IMR-90 (cell line): ENCODE measurements at places on chromosomes 1 and 21. TPM values are rescaled to one million over a fixed set of nuclear protein-coding genes. Genes with fewer than 3 reads are reported as not detected.

Gene C2CD2
- 10.6 and 15.6 TPM in 2 replicates for polyA plus RNA-seq

Gene ARPC5
- 91.0 and 132 TPM in 2 replicates for polyA plus RNA-seq

Gene CRYZL1
- polyA plus RNA-seq, result 23.7 and 28.5 TPM in 2 replicates

Gene RAB7B
- 14.6 and 14.7 TPM in 2 replicates for polyA plus RNA-seq

Gene PRR9
- not detected in 2 replicates for polyA plus RNA-seq

Gene PRAMEF25
- not detected in 2 replicates for polyA plus RNA-seq

Gene SYF2
- 16.8 and 19.5 TPM in 2 replicates for polyA plus RNA-seq

Gene MX1
- polyA plus RNA-seq, result 0.56 and 1.0 TPM in 2 replicates

Gene TARBP1
- polyA plus RNA-seq, result 16.0 and 17.7 TPM in 2 replicates

Gene GIPC2
- polyA plus RNA-seq, result 0.06 and 0.07 TPM in 2 replicates

Gene VPS26C
- 27.0 and 30.0 TPM in 2 replicates for polyA plus RNA-seq

DNA sequence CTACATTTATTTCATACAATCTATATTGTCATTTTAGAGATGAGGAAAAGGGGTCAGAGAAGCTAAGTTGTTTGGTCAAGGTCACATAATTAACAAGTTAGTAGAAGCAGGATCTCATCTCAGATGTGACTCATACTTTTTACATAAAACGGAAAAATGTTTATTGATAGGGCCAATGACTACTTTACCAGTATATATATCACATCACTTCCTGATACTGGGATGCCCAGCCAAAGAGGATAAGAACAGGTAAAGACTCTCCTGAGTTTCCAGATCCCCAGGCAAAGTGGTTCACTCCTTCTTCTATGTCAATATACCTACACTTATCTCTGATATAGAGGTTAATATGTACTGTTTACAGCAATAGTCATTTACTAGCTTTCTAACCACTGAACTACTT lies 21.0 kb downstream of the YIPF1 start:
- DNase-seq, result peak; percentile 31
- no peak overlapping the region for H3K27ac ChIP-seq
- peaks cover 17% of the 10 kb centered on the region for H3K36me3 ChIP-seq

GRCh38 chr1:230113593-230114236 lies 46.7 kb downstream of the GALNT2 start:
- peak; percentile 99 for DNase-seq
- H3K4me1 ChIP-seq, result peaks cover 25% of the 10 kb centered on the region
- H3K36me3 ChIP-seq, result peaks cover 1% of the 10 kb centered on the region; the same call in 1 of the 2 replicates
- peak overlapping the region; percentile 34 for H3K4me3 ChIP-seq
- no peaks in the 10 kb centered on the region for H3K27me3 ChIP-seq
- H3K27ac ChIP-seq, result peak overlapping the region; percentile 75

DNA sequence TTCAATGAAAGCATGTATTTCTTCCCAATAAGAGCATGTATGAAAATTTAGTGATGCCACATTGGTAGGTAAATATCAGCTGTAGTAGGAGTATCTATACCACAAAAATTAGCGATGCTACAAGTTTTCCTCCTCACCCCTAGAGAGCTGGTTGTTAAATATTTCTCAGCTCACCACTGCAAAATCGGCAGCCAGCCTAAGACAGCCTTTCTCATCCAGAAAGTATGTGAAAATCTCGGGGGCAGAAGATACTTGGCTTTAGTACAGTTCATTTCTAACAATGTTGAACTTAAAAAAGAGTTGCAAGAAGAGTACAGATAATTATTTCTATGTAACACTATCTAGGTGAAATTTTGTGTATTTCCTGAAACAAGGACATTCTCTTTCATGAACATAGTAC lies 235.4 kb downstream of the TPR start:
- H3K4me3 ChIP-seq, result no peak overlapping the region
- H3K4me1 ChIP-seq, result no peaks in the 10 kb centered on the region
- no peaks in the 10 kb centered on the region for H3K36me3 ChIP-seq

- no peaks in the 10 kb centered on the region for H3K36me3 ChIP-seq
- DNase-seq, result no peak
- H3K27ac ChIP-seq, result no peak overlapping the region
- no peaks in the 10 kb centered on the region for H3K4me1 ChIP-seq
These were observed 78.9 kb upstream of the DMRTA2 start for GRCh38 chr1:50502147-50502546.

- H3K4me1 ChIP-seq, result no peaks in the 10 kb centered on the region
- no peak overlapping the region for H3K4me3 ChIP-seq
- H3K27me3 ChIP-seq, result no peaks in the 10 kb centered on the region
These were observed 243.1 kb downstream of the CACNA1E start for GRCh38 chr1:181726320-181727012.

- no peaks in the 10 kb centered on the region for H3K4me1 ChIP-seq
- DNase-seq, result peak; percentile 66
- H3K4me3 ChIP-seq, result no peak overlapping the region
- H3K36me3 ChIP-seq, result peaks cover 1% of the 10 kb centered on the region; the same call in 1 of the 2 replicates
These were observed 27.6 kb downstream of the COQ8A start for GRCh38 chr1:226967665-226968064.

GRCh38 chr1:200334661-200335256 lies 75.1 kb downstream of the ZNF281 start:
- H3K27me3 ChIP-seq, result no peaks in the 10 kb centered on the region
- H3K4me3 ChIP-seq, result no peak overlapping the region
- peaks cover 18% of the 10 kb centered on the region for H3K4me1 ChIP-seq
- no peak overlapping the region for H3K27ac ChIP-seq
- DNase-seq, result no peak
- H3K36me3 ChIP-seq, result no peaks in the 10 kb centered on the region

- H3K27me3 ChIP-seq, result no peaks in the 10 kb centered on the region
- no peaks in the 10 kb centered on the region for H3K36me3 ChIP-seq
- H3K4me3 ChIP-seq, result no peak overlapping the region
- no peak overlapping the region for H3K27ac ChIP-seq
- peak; percentile 21 for DNase-seq
These were observed 599.4 kb downstream of the LTN1 start for GRCh38 chr21:28393279-28393678.

DNA sequence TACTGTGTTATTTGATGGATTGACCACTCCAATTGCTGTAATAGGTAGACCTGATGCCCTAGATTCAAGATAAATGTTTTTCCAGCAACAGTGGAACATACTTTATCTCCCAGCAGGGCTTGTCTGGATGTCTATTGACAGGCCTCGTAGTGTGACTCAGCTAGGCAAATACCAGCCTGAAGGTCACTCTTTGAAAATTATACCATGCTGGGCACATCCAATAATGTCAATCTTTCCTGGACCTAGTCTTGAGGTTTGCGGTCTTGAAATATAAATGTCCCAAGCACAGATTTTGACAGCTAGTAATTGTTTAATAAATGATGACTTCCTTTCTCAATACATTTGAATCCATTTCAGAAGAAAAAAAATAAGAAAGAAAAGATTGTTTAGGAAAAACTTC lies 1138.0 kb upstream of the TMPRSS15 start:
- no peaks in the 10 kb centered on the region for H3K36me3 ChIP-seq
- DNase-seq, result no peak
- no peaks in the 10 kb centered on the region for H3K27me3 ChIP-seq
- no peaks in the 10 kb centered on the region for H3K4me1 ChIP-seq
- no peak overlapping the region for H3K4me3 ChIP-seq

- H3K27me3 ChIP-seq, result peaks cover 25% of the 10 kb centered on the region
- no peaks in the 10 kb centered on the region for H3K4me1 ChIP-seq
- peak; percentile 13 for DNase-seq
- H3K27ac ChIP-seq, result no peak overlapping the region
These were observed 107.3 kb upstream of the RUNX3 start for GRCh38 chr1:25037174-25038074.

DNA sequence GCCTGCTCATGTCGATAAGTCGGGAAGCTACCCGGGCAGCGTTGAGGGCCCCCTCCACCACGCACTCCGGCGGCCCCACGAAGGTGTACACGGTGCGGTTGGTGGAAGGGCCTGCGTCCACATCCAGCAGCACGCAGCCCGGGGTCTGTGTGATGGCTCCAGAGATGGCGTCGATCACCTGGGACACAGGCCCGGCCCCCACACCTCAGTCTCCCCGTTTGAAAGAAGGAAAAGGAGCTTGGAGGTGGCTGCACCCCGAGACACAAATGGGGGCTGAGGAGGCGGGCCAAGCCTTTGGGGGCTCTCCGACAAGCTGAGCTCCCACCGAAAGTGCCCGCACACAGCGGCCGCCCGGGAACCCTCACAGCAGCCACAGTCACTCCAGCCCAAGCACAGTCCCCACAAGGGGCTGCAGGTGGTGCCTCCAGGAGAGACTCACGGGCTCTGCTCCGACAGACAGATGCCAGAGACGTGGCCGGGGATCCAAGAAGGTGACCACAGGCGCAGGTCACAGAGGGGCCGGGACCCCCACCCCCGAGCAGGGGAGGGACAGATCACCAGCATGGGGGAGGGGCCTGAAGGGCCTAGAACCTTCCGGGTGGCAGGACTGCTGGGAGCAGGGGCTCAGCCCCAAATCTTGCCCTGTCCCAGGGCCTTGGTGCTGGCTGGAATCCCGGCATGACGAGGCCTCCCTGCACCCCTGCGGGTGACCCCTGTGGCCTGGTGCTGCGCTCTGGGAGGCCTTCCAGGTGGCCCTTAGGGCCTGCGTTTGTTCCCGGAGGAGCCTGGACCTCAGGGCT lies 1.0 kb downstream of the FTCD start:
- no peak overlapping the region for H3K27ac ChIP-seq
- no peak for DNase-seq
- no peak overlapping the region for H3K4me3 ChIP-seq
- peaks cover 2% of the 10 kb centered on the region for H3K4me1 ChIP-seq

GRCh38 chr1:27931759-27932158 lies 3.0 kb upstream of the SMPDL3B start:
- H3K4me1 ChIP-seq, result peaks cover 4% of the 10 kb centered on the region
- no peak for DNase-seq
- peaks cover 16% of the 10 kb centered on the region for H3K27me3 ChIP-seq
- no peaks in the 10 kb centered on the region for H3K36me3 ChIP-seq
- H3K27ac ChIP-seq, result no peak overlapping the region
- H3K4me3 ChIP-seq, result no peak overlapping the region
